ENCODE measurements at places on chromosomes 12 and 14.

- DNase-seq: no peak
These were observed 36.4 kb downstream of the TMTC2 start for GRCh38 chr12:82723093-82723492.

- DNase-seq: no peak
These were observed 11.3 kb downstream of the SEC23A start for GRCh38 chr14:39091716-39092115.

DNA sequence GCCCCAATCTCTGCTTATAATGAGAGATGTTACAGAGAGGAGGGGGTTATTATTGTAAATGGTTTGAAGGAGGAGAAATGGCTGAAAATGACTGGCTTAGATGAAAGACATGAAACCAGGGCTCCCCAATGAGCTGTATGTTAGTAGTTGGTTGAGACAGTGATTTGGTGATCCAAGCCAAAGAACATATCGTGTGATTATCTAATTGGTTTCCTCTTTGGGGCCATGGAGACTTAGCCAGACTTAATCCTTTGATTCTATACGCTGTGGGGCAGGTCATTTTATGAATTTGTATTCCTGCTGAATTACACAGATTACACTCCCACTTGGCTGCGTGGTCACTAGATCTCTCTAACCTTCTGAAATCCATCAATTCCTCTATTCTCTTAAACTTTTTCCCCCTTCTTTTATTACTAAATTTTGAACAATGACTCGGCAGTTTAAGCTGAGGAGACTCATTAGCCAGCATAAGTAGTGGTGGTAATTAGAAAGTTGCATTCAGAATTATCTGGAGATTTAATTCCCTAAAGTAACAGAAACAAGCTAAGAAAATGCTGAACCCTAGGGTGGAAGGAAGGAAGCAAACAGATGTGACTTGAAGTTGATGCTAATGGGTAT lies 5.3 kb downstream of the TTC8 start:
- DNase-seq: no peak

DNA sequence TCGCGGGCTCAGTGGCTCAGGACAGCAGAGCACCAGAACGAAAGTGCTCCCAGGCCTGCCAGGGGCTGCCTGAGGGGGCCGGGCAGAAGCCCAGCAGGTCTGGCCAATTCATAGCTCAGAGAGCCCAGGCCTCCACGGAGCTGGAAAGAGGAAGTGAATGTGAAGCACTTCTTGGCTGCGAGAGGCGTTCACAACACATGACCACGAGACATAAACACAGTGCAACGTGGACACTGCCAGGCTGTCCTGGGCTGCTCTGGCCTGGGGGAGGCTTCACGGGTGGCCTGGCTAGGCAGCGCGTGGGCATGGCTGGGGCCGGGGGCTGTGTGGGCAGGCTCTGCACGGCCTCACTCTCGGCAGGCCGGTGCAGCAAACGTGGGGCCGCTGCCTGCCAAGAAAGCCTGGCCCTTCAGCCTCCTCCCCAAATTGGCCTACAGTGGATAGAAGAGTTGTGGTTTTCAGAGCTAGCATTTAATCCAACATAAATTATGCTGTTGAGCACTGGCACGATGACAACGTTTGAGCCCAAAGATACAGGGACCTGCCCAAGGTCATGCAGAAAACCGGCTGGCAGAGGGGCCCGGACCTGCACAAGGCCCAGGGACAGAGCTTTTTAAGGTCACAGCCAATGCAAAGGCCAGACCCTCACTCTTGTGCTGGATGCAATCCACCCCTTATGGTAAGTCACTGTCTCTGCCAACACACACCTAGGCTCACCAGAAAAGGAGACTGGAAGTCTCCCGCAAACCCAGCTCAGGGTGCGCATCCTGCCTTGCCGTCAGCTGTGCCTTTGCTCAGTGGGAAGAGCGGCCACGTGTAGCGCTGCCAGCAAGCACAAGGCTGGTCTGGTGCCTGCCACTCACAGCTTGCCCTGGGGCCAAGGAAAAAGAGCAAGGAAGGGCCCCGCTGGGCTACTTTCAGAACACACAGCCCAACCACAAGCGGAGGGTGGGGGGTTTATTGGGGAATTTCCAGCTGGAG lies 8.6 kb downstream of the SLC25A29 start:
- DNase-seq: no peak

- DNase-seq: peak; percentile 82
These were observed at the start of gene TRIP11 for GRCh38 chr14:92039719-92040430. Gene TRIP11, minus strand, starts transcription at chr14:92040059. Its CDS starts 374 bp downstream, at chr14:92039685.

- no peak for DNase-seq
These were observed 148.1 kb upstream of the LRIG3 start for GRCh38 chr12:59068436-59068835.

DNA sequence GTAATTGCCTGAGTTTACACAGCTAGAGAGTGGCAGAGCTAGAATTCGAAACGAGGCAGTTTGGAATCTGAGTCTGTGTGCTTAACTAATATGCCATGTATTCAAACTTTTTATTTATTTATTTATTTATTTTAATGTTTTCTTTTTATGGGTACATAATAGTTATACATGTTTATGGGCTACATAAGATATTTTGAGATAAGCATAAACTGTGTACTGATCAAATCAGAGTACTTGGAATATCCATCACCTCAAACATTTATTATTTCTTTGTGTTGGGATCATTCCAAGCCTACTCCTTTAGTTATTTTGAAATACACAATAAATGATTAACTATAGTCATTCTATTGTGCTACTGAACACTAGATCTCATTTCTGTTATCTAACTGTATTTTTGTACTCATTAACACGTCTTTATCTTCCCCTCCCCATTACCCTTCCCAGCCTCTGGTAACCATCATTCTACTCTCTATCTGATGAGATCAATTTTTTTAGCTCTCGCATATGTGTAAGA lies 7.4 kb upstream of the KRT81 start:
- DNase-seq: no peak

- no peak for DNase-seq
These were observed 29.0 kb downstream of the PDE6H start for GRCh38 chr12:15001733-15002382.

DNA sequence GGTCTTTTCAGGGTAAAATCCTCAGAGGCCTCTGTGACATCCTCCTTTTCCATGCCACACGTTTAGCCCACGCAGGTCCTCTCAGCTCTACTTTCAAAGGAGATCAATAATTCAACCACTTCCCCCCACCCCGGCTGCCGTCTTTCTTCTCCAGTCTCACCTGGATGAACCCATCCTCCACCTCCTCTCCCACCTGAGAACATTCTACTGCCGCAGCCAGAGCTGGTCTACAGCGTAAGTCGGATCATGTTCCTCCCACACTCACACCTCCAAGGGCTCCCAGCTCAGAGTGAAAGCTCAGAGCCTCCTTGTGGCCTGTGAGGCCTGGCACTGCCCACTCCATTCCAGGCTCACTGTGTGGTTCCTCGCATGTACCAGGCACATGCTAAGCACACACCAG lies 246.6 kb downstream of the CHST11 start:
- no peak for DNase-seq

DNA sequence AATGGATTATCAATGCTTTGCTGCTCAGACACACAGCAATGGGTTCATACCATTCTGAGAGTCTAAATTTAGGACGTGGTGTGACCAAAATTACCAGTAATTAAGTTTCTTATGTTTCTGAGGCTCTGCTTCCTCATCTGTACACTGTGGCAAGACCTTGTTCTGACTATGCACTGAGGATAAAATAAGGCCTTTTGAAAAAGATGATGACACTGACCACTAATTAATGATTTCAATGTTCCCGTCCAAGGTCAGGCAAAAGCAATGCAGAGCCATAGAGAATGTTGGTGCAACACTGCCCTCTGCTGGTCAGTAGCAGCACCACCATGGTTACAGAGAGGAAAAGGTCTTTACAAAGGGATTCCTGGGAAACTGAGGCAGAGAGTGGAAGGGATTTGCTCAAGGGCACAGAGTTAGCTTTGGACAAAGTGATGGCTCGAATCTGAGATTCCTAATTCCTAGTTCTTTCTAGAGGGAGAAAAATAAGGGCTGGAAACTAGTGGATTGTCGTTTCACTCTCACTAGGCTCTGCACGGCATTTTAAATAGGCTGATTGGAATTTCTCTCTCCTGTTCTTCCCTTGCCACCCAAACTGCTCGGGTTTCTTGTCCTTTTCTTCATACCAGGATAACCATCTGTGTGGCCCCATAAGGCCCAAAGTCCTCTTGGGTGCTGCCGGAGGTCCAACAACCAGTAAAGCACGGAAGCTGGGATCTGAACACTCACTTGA lies 22.3 kb upstream of the P2RX7 start:
- peak; percentile 51 for DNase-seq

- no peak for DNase-seq
These were observed 53.2 kb downstream of the AMN start for GRCh38 chr14:102975662-102976061.

DNA sequence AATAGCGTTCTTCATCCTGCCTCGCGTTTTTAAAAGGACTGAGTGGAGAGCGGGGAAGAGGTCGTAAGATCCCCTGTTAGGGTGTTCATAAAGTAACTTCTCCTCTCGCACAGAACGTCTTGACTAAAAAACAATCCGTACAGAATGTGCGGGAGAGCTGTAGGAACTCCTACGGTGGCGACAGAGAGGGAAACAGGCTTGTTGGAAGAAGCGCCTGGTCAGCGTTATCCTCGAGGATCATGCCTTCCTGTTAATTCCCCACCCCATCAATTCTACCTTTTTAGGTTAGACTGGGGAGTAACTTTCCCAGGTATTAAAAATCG lies 399 bp upstream of the WASHC4 start:
- DNase-seq: no peak

- DNase-seq: no peak
These were observed 70.7 kb downstream of the RASSF9 start for GRCh38 chr12:85765453-85765869.

GRCh38 chr12:10073261-10073660 lies 25.5 kb downstream of the CLEC1A start:
- DNase-seq: no peak

DNA sequence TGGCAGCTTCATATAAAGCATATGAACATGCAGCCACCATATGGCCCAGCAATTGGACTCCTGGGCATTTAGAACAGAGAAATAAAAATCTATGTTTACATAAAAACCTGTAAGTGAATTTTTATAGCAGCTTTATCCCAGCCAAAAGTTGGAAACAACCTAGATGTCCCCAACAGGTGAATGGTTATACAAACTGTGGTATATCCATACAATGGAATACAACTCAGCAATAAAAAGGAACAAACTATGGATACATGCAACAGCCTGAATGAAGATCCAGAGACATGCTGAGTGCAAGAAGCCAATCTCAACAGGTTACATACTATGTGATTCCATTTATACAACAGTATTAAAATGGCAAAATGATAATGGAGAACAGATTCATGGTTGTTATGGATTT lies 3.7 kb downstream of the TMTC1 start:
- no peak for DNase-seq

GRCh38 chr14:90017371-90017770 lies 44.4 kb upstream of the KCNK13 start:
- DNase-seq: no peak

- DNase-seq: no peak
These were observed 219.1 kb downstream of the ESR2 start for GRCh38 chr14:64074961-64075612.

GRCh38 chr14:61256826-61257468 lies 24.2 kb downstream of the TMEM30B start:
- DNase-seq: no peak

DNA sequence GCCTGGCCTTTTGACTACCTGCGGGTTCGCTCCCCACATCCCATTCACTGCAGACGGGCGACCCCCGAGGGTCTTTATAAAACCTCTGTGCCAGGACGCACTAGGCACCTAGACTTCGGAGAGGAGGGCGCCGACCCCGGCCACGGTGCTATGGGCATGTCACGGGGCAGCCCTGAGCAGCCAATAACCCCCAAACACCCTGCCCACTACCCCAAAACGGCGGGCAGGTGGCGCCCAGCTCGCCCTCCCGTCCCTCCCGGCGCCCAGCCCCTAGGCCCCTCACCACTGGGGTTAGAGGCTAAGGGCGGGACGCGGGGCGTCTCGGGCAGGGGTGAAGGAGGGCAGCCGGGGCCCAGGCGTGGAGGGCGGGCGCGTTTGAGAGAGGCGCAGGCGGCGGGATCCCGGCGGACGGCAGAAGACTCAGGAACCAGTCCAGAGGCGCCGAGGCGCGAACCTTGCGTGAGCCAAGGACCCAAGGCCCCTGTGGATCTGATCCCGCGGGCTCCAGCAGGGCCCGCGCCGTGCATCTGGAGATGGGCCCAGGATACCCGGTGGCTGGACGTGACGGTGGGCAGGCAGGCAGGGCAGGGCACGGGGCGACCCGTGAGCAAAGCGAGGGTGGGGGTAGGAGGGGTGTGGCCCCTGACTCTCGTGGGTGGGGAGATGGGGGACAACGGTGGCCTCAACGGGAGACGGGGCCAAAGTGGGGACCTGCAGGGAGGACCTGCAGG lies 11.1 kb downstream of the KRT85 start:
- no peak for DNase-seq

DNA sequence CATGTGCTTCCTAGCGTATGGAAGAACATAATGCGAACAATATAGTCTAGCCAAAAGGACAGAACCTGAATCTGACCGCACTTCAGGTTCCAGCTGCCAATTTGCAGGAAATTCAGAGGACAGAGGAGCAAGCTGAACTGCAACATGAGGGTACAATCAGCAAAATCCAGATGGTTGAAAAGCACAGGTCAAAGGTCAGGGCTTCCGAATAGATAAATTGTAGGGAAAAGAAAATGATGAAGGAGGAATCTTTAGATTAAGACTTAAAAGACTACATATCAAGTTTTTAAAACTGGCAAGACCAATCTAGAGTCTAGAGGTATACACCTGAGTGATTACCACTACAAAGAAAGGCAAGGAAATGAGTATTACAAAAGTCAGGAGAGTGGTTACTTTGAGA lies 42.1 kb upstream of the SELPLG start:
- no peak for DNase-seq

DNA sequence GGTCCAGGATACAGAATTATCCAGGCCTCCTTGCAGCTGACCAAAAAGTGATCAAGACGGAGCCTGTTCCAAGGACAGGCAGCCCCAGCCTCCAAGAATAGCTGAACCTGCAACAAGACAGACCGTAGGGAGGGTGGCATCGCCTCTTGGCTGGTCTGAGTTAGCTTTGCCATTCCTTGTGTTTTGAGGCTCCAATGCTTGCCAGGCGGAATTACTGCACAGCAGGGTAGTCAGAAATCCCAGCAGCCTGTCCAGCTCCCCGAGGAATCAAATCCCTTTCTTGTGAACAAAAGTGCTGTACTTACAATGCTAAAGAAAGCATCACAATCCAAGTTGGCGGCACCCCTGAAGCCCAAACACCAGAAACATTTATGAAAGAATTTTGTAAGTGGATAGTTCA lies 246.9 kb downstream of the TMEM132C start:
- DNase-seq: no peak

DNA sequence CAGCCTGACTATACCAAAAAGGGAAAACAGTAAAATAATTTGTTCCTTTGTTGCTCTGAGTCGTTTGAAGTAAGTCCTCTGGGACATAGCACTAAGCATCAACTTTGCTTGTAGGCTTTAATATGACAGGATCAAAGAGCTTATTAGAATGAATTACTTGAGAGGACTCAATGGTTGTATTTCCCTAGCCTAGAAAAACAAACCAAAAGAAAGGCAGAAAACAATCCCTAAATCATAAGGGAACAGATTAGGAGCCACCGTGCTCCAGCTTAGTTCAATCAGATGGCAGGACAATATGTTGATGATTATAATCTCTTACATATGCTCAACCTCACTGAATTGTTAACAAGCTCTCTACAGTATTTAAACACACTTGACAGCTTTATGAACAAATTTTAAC lies 988.4 kb downstream of the FLRT2 start:
- no peak for DNase-seq
